Activated CD4-positive, alpha-beta memory T cell treated with anti-CD3 and anti-CD28 coated beads for 36 hours (primary cell): ENCODE measurements at places on chromosomes 4 and X. TPM values are rescaled to one million over a fixed set of nuclear protein-coding genes. Genes with fewer than 3 reads are reported as not detected.

MAGEA1 gene
- not detected for total RNA-seq

TRO gene
- 3.9 TPM for total RNA-seq

TRIML2 gene
- total RNA-seq: not detected

NKX1-1 gene
- total RNA-seq: not detected

DNA sequence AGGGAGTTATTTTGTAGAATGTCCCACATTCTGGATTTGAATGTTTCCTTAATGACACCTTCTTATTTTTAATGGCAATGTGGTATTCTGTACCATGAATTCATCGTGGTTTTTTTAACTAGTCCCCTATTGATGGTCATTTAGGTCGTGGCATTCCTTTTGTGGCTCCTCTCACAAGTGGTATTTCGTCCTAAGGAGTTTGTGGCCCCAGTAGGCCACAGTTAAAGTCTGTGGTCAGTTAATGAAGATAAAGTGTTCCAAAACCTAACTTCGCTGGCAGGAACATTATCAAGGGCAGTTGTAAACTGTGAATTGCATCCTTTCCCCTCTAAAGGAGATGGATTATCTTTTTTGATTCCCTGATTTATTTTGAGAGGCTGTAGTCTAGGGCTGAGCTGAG is 133.2 kb downstream of the TMEM164 start:
- H3K27me3 ChIP-seq: no peaks in the 10 kb centered on the region
- no peaks in the 10 kb centered on the region for H3K36me3 ChIP-seq
- H3K4me1 ChIP-seq: peaks cover 18% of the 10 kb centered on the region
- no peak overlapping the region for H3K4me3 ChIP-seq
- H3K27ac ChIP-seq: no peak overlapping the region

GRCh38 chr4:53307819-53308780 is 57.8 kb downstream of the SCFD2 start:
- H3K4me3 ChIP-seq: no peak overlapping the region
- no peak overlapping the region for H3K27ac ChIP-seq
- DNase-seq: no peak
- H3K4me1 ChIP-seq: peaks cover 3% of the 10 kb centered on the region
- no peaks in the 10 kb centered on the region for H3K27me3 ChIP-seq
